A549 treated with GW870086 at 1 μM for 4 hours (cell line): ENCODE measurements at places on chromosomes 16 and 17. TPM values are rescaled to one million over a fixed set of nuclear protein-coding genes. Genes with fewer than 3 reads are reported as not detected.

Gene CLEC18B
- total RNA-seq = 0.23 to 0.63 TPM (median 0.26 TPM) in 3 of 5 replicates, not detected in the others

Gene OR3A3
- total RNA-seq = not detected in 5 replicates

Gene KRT33B
- not detected in 5 replicates for total RNA-seq

Gene EMP2
- 21.9 to 35.6 TPM (median 31.5 TPM) in 5 replicates for total RNA-seq

Gene GCGR
- total RNA-seq = 0.15 to 0.67 TPM (median 0.54 TPM) in 5 replicates

Gene PYY
- total RNA-seq = not detected in 5 replicates

Gene TBC1D3E
- total RNA-seq = not detected in 5 replicates

Gene CACNG3
- not detected in 5 replicates for total RNA-seq

Gene EME1
- total RNA-seq = 12.7 to 15.9 TPM (median 14.4 TPM) in 5 replicates

Gene FNDC8
- total RNA-seq = not detected in 5 replicates

Gene IL21R
- total RNA-seq = 0.05 to 0.08 TPM (median 0.07 TPM) in 3 of 5 replicates, not detected in the others

Gene SHMT1
- 44.4 to 48.9 TPM (median 45.4 TPM) in 5 replicates for total RNA-seq

Gene SLX1A
- total RNA-seq = 7.0 to 14.1 TPM (median 8.1 TPM) in 5 replicates

Gene CES3
- total RNA-seq = 1.8 to 2.5 TPM (median 2.3 TPM) in 5 replicates

Gene CD300E
- total RNA-seq = not detected in 5 replicates

Gene SSTR5
- total RNA-seq = 0.47 to 1.6 TPM (median 0.69 TPM) in 5 replicates

Gene MSLN
- 2.1 to 4.3 TPM (median 3.2 TPM) in 5 replicates for total RNA-seq

Gene PIPOX
- total RNA-seq = 0.19 to 0.21 TPM (median 0.19 TPM) in 3 of 5 replicates, not detected in the others

Gene MT1E
- total RNA-seq = 0.69 TPM in 1 of 5 replicates, not detected in the others

Gene CPHXL2
- total RNA-seq = not detected in 5 replicates

Gene ZNF23
- 5.3 to 7.4 TPM (median 6.3 TPM) in 5 replicates for total RNA-seq

Gene HLF
- 0.08 to 0.12 TPM (median 0.10 TPM) in 4 of 5 replicates, not detected in the other for total RNA-seq

Gene GABARAP
- total RNA-seq = 629 to 795 TPM (median 688 TPM) in 5 replicates

Gene ITGB3
- 2.3 to 5.3 TPM (median 4.4 TPM) in 5 replicates for total RNA-seq

Gene RETREG3
- 24.4 to 27.7 TPM (median 26.4 TPM) in 5 replicates for total RNA-seq

Gene SCIMP
- not detected in 5 replicates for total RNA-seq

Gene GTF3C1
- total RNA-seq = 62.1 to 70.1 TPM (median 67.7 TPM) in 5 replicates

Gene KLHL11
- 1.7 to 3.8 TPM (median 2.9 TPM) in 5 replicates for total RNA-seq

Gene CAMKK1
- total RNA-seq = 22.3 to 23.1 TPM (median 22.9 TPM) in 5 replicates

Gene GFAP
- 0.70 to 1.0 TPM (median 0.98 TPM) in 5 replicates for total RNA-seq

Gene TP53TG3C
- 0.18 to 0.79 TPM (median 0.26 TPM) in 5 replicates for total RNA-seq

Gene PAQR4
- total RNA-seq = 32.0 to 45.1 TPM (median 41.2 TPM) in 5 replicates

Gene ZNF232
- 3.5 to 4.6 TPM (median 4.2 TPM) in 5 replicates for total RNA-seq

Gene PRKCB
- 0.13 to 0.33 TPM (median 0.21 TPM) in 5 replicates for total RNA-seq

Gene RASD1
- total RNA-seq = 1.2 to 1.9 TPM (median 1.7 TPM) in 5 replicates

Gene ZSCAN10
- total RNA-seq = 0.33 TPM in 1 of 5 replicates, not detected in the others

Gene NACA2
- total RNA-seq = not detected in 5 replicates

Gene APRT
- total RNA-seq = 310 to 457 TPM (median 407 TPM) in 5 replicates

Gene SPATA22
- not detected in 5 replicates for total RNA-seq

Gene GJC1
- 24.6 to 30.7 TPM (median 28.3 TPM) in 5 replicates for total RNA-seq

Gene CPNE7
- total RNA-seq = 58.4 to 79.5 TPM (median 75.2 TPM) in 5 replicates

Gene LRRC37B
- 8.0 to 12.1 TPM (median 9.0 TPM) in 5 replicates for total RNA-seq

Gene TUBG2
- 18.8 to 25.6 TPM (median 22.8 TPM) in 5 replicates for total RNA-seq

Gene CACNG4
- total RNA-seq = 10.7 to 15.4 TPM (median 13.9 TPM) in 5 replicates

Gene GNG13
- not detected in 5 replicates for total RNA-seq

Gene PRR35
- 0.13 to 0.22 TPM (median 0.17 TPM) in 4 of 5 replicates, not detected in the other for total RNA-seq

Gene TP53TG3F
- total RNA-seq = 0.07 to 0.14 TPM in 2 of 5 replicates, not detected in the others

Gene TBC1D3G
- not detected in 5 replicates for total RNA-seq

Gene PARD6A
- total RNA-seq = 1.5 to 2.6 TPM (median 2.3 TPM) in 5 replicates

Gene PPY
- total RNA-seq = not detected in 5 replicates

Gene SLC6A2
- 0.03 to 0.07 TPM in 2 of 5 replicates, not detected in the others for total RNA-seq

Gene DPEP3
- not detected in 5 replicates for total RNA-seq

Gene ASPHD1
- total RNA-seq = 15.9 to 27.5 TPM (median 23.8 TPM) in 5 replicates

Gene CD300H
- total RNA-seq = 0.29 to 1.9 TPM (median 0.50 TPM) in 5 replicates

Gene ICAM2
- not detected in 5 replicates for total RNA-seq

Gene PRSS8
- 0.72 to 1.1 TPM (median 0.85 TPM) in 5 replicates for total RNA-seq
